ENCODE measurements at places on chromosomes 7 and 10.

DNA sequence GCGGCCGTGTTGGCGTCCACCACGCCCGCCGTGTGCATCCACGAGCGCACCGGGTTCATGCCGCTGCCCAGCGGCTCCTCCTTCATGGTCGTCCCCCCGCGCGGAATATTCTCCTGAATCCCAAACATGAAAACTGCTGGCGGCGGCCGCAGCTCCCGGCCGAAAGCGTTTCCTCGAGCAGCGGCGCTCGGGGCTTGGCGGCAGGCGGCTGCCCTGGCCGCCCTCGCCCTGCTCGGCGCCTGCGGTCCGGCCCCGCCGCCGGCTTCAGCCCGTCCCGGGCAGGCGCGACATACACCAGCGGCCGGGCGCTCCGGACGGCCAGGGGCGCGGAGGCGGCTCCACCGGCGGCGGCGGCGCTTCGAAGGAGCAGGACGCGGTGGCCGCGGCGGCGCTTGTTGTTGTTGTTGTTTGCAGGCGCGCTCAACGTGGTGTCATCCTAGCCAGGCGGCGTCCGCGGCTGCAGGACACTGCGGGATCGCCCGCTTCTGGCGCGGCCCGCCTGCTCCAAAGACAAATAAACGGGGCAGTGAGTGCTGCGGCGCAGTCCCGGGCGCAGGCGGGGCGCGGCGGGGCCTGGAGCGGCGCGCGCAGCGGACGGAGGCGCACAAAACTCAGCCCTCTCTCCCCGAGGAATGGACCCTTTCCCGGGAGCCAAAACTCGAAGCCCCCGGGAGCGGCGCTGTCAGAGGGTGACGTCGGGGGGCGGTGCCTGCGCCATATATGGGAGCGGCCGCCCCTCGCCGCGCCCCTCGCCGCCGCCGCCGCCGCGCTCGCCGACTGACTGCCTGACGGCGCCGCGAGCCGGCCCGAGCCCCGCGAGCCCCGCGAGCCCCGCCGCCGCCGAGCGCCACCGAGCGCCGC lies at the start of gene EBF3:
EBF3 (minus strand) TSS at position 634 of the 861 bp plus-strand sequence; CDS start at position 128, 506 bp downstream.
- DNase-seq, result peak; percentile 93

DNA sequence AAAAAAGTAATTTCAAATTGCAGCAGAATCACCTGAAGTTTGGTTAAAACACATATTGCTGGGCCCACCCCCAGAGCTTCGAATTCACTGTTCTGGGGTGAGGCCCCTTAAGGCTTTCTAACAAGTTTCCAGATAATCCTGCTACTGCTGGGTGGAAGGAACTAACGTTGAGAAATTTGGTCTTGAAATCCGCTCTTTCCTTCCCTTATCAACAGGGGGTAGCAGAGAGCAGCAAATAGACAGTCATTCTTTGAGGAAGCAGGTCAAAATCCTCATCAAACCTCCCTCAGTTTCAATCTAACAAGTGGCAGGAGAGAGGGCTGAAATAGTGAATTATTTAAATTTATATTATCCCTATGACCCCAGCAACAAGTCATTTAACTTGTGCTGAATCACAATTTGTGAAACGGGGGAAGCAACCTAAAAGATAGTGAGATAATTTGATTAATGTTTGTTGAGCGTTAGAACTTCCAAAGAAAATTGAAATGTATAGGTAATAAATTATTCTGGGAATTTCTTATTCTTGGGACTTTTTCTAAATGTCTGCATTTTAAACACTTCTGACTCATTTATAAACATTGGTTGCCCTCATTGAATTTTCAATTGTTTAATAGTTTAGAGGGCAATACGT lies 21.7 kb upstream of the MALSU1 start:
- peak; percentile 72 for DNase-seq

DNA sequence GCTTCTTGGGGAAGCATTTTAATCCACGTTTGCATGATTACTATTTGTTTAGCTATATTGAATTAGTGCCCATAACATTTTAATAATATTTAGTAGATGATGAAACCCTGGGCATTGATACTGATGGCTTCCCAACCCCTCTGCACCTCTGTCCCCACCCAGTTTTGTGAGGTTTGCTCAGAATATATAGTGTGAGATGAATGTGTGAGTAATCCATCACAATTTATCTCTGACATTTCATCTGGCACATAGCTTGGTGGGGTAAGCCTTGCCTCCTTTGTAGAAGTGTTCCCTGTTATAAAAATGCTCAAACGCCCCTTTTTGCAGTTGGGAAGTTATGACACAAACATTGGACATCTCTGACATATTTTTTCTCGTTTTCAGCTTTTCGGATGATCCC lies 104.2 kb downstream of the WNT2 start:
- DNase-seq, result no peak

GRCh38 chr7:87218796-87219544 lies 562 bp downstream of the TMEM243 start:
- DNase-seq, result peak; percentile 89

DNA sequence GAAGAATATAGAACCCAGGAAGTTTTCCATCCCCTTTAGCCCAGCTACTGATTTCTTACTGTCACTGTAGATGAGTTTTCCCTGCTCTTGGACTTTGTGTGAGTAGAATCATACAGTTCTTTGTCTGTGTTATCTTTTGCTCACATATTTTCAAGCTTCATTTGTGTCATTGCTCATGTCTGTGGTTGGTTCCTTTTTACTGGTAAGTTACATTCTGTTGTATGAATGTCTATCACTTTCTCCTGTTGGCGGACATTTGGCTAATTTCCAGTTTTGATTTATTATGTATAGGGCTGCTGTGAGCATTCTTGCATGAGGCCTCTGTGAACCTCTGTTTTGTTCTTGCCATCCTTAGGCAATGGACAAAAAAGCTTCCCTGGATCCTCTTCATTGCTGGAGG lies 5.3 kb downstream of the GLRX3 start:
- no peak for DNase-seq

DNA sequence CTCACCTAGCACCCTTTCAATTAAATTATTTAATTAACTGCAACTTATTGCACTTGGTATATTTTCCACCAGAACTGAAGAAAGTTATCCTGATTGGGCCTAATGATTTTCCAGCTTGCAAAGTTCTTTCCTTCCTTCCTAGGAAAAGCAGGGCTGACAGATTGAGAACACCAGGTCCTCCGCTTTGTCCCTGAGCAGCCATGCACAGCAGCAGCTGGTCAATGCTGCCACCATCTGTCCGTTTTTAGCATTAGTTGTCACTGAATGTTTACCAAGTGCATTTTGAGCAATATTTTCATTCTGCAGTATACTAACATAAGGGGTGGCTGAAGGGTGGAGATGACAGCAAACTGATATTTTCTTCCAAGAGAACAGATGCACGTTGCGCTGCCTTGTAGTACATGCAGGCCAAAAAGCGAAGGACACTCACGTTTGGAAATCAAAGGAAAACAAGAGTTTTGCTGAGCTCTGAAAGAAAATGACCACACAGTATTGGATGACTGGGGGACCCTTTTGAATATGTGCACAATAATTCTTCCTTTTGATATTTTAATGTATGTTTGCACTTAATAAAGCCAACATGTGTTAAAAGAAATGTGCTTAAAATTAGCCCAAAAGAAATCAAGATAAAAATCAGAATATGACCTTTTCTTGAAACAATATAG lies 248.8 kb upstream of the PTN start:
- peak; percentile 89 for DNase-seq

GRCh38 chr7:20449176-20449575 lies 118.5 kb downstream of the ITGB8 start:
- no peak for DNase-seq

GRCh38 chr7:70053421-70053820 lies 455.1 kb downstream of the AUTS2 start:
- no peak for DNase-seq

GRCh38 chr10:68208424-68209042 lies 23.4 kb downstream of the ATOH7 start:
- DNase-seq, result peak; percentile 95

DNA sequence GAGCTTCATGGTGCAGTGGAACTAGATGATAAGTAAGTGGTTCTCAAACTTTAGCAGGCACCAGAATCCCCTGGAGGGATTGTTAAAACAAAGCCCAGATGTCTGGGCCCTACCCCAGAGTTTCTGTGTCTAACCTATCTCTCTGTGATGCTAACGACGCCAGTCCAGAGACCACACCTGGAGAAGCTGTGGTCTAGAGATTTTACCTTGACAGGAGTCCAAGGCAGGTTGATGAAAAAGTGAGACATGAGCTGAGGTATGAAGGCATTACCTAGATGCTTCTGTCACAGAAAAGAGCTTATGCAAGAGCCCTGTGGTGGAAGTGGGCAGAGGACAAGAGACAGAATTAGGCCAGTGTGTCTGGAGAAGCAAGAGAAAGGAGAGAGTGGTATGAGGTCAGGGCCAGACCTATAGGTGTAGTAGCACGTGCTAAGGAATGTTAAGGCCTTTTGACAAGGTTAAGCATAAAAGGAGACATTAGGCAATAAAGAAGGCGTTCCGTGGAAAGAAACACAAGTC lies 184.3 kb upstream of the TCF7L2 start:
- DNase-seq, result no peak

DNA sequence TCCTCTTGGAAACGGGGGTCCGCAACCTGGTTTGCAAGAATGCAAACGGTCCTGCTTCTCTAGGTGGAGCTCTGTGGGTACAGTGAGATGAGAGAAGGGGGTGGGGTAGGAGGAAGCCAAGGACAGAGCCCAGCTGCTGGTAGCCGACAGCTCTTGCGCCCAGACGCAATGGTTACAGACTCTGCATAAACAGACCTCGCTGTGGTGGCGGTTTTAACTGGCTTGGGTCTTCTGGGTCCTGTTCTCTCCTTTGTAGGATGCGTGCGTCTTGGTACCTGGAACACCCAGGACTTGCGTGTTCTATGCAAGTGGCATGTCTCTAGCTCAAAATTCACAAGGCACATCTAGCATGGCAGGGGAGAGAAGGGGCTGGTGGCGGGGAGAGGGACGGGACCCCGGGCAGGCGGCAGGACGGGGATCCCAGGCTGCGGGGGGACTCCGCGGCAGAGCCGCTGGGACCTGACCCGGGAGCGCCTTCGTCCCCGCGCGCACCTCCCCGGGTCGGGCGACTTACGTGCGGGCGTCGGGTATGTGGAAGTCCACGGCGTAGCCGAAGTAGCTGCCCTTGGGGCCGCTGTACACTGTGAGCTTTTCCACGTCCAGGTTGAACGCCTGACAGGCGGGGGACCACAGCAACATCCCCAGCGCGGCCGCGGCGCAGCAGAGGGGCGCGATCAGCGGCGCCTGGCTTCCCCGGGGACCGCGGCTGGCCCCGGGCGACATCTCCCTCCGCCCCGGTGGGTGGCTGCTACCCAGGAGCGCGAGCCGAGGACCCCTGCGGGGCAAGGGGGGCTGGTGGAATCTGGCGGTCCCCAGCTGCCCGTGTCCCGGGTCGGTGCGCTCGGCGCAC lies 448 bp downstream of the ITGA8 start:
- DNase-seq, result peak; percentile 85

DNA sequence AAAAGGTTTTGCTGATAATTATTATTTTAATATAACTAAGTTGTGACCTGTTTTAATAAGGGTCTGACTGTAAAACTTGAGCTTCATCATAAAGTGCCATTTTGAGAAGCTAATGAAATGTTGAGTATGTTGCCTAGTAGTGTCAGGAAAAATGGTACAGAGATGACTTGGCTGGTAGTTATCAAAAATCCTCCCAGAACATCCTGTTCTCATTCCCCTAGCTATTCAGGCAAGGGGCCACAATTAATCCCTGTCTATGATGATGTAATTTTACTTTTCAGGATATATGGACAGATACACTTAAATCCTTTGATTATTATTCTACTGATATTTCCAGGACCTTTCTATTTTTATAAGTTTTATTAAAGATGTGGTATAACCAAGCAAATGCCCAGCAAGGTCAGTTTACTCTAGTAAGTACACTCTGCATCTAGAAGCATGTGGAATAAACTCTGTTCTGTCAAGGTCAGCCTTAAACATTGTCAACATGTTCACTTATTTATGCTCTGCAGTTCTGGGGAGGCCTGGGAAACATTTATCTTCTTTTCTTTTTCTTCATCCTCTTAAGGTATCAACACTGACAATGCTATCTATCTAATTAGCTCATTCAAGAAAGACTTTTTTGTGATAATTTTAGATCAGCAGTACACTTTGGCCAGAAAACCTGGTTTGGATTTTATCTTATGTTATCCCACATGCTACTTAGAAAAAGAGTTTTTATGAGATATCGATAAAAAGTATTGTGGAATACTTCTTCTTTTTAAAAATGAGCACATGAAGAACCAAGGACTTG lies 32.1 kb downstream of the BTRC start:
- no peak for DNase-seq

DNA sequence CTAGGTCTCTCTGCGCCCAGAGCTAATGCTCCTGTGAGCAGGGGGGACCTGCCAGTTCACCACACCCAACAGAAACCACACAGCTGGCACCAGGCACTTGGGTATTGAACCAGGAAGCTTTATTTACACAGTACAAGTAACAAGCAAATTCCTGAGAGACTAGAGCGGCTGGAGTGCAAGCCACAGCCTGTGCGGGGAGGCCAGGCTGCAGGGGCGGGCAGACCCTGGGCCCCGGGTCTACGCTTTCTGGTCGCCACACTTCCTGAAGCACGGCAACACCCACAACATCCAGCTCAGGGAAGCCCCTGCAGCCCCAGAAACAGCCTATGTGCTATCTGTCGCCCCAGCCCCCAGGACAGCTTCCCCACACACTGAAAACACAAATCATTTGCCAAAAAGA lies 125.0 kb downstream of the FAM53B start:
- DNase-seq, result no peak

- peak; percentile 82 for DNase-seq
These were observed at the start of gene CFTR for GRCh38 chr7:117479225-117480054. Gene CFTR, plus strand, starts transcription at chr7:117480025. Its CDS starts 70 bp downstream, at chr7:117480095.

- no peak for DNase-seq
These were observed 23.7 kb downstream of the IL15RA start for GRCh38 chr10:5953676-5954075.

DNA sequence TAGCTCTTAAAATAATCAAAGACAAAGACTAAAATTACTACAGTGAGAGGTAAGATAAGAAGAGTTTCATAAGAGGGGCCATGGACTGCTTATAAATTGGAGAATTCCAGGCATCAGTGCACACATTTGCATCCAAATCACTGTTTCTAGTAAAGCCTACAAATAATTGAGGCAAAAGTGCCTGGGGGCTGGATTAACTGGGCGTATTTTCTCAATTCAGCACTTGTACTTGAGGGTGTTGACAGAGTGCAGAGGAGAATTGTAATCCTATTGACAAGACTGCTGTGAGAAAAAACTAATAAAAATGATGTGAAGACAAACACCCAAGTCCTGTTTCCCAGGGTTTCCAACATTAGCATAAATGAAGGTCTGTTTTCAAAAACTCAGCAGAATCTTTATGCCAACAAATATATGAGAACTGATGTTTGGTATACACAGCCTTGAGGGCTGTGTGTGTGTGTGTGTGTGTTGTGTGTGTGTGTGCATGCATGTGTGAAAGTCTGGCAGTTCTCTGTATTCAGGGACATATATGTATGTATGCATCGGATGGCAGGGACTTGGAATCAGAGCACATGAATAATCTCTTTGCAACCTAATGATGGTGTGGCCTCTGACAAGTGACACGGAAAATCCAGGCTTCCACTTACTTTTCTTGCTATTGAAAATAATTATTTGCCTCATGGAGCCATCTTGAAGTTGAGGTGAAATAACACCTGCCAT lies 182.1 kb upstream of the CDC14C start:
- DNase-seq, result no peak

- DNase-seq, result no peak
These were observed 29.3 kb upstream of the ERCC6 start for GRCh38 chr10:49568235-49568634.

- no peak for DNase-seq
These were observed 28.0 kb downstream of the MICU1 start for GRCh38 chr10:72597897-72598296.
